Activated naive CD4-positive, alpha-beta T cell (primary cell): ENCODE measurements at places on chromosomes 12 and 14.

GRCh38 chr12:75724928-75725312 lies 213.5 kb upstream of the KRR1 start:
- DNase-seq: no peak

- DNase-seq: no peak
These were observed 1.6 kb downstream of the ARHGEF25 start for GRCh38 chr12:57612711-57613426.

GRCh38 chr12:87661786-87662377 lies 367.3 kb downstream of the C12orf50 start:
- DNase-seq: no peak

- no peak for DNase-seq
These were observed 294.1 kb upstream of the FLRT2 start for GRCh38 chr14:85235868-85236267.

- DNase-seq: no peak
These were observed 655.7 kb downstream of the AACS start for GRCh38 chr12:125720961-125721360.

GRCh38 chr12:55946553-55946952 lies 15.6 kb downstream of the DGKA start:
- DNase-seq: no peak

DNA sequence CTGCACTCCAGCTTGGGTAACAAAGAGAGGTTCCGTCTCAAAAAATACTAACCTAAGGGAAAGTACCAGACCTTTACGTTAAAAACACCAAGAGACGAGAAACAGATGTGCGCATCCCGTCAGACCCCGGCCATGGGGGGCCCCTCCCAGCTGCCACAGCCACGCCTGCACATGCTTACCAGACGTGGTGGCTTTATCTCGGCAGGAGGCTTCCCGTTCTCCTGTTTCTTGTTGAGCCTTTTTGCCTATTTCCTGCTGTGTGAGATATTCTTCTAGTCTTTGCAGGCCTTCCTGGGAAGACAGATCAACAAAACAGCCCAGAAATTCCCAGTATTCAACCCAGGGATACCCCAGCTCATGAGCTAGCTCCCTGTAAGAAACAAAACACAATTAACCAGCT lies 23.6 kb downstream of the PGAM5 start:
- DNase-seq: no peak

DNA sequence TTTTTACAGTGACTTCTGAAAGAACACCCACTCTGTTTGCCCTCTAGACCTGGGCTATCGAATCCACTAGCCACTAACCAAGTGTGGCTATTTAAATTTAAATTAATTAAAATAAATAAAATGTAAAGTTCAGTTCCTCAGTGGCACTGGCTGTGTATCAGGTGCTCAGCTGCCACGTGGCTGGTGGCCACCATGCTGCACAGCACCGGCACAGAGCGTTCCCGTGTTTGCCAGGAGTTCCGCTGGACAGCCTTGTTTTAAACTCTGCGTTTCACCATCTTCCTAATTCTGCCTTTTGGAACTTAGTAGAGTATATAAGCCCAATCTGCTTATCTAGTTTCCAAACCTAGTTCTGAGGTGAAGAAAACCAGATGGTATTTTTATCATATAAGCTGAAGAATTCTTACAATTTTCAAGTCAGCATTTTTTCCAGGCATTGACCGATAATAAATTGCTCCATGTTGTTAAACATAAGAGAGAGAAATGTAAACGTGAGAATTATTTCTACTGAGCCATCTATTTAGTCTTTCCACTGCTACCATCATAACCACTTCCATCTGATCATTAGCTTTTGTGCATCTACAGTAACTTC lies 339.0 kb downstream of the CACNA1C start:
- DNase-seq: no peak

DNA sequence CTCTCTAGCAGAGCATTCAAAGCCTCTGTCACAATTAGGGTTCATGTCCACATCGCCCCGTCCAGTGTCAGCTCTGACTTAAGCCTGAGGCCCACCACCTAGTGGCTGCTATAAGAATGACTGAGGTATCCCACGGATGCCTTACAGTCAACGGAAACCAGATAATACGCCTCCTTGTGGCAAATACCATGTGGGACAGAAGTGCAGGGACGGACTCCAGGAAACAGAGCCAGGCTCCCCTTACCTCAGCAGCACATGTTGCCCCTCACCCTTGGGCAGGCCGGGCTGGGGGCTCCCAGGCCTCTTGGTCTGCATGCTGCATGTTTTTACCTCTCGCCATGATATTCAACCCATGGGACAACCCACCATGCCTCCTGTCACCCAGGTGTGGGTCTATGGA lies 86.3 kb downstream of the VWF start:
- DNase-seq: no peak

DNA sequence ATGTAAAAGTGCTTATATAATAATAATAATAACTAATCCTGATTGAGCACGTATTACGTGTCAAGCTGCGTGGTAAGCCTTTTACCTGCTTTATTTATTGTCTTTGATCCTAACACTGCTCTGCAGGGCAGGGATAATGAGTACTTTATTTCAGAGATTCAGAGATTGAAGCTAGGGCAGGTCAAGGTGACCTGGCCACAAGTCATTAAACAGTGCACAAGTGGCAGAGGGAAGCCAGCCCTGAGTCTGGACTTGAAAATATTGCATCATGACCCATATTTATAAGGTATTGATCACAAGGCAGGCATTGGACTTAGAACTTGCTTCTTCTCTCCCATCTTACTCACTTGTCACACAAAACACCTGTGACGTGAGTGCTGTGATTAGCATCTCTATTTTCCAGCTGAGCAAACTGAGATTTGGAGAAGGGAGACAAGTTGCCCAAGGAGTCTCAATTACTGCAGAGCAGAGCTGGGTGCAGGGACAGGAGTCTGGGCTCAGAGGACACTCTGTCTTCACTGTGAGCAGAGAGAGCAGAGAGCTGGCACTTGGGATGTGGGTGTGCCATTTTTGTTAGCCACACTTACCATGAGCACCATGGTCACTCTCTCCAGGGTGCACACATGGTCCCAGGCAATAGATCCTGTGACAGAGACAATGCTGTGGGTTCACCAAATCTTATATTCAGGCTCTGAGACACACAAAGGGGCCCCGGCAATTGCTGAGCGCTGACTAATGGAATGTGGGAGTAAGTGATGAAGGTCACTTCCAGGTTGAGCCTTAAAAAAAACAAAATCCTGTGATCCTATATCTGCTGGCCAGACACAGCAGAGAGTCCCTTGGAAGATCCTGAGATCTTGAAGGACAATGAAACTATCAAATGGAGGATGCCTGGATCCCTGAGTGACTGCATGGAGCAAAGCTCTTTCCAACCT lies 113.2 kb upstream of the MED13L start:
- DNase-seq: no peak

- DNase-seq: no peak
These were observed 19.6 kb upstream of the CSRP2 start for GRCh38 chr12:76898442-76898841.

- no peak for DNase-seq
These were observed 544.2 kb downstream of the FOXG1 start for GRCh38 chr14:29310757-29311156.

- no peak for DNase-seq
These were observed 194.5 kb upstream of the SOX5 start for GRCh38 chr12:24143928-24144327.

DNA sequence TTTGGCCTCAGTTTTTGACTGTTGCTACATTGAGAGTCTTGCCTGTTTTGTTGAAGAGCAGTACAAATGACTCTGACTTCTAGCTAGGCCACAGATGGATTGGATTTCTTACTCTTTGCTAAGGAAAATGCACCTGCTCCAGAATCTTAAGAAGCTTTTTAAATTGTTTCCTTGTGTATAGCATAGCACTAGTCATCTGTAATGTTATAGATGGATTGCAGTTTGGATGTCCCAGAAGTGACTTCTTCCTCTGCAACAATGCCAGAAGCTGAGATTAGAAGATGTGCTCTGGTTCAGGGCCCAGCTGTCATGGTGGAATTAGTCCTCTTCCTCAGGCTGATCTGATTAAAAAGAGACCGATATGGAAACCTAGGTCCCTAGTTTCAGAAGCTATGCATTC lies 67.9 kb downstream of the DAAM1 start:
- DNase-seq: no peak

DNA sequence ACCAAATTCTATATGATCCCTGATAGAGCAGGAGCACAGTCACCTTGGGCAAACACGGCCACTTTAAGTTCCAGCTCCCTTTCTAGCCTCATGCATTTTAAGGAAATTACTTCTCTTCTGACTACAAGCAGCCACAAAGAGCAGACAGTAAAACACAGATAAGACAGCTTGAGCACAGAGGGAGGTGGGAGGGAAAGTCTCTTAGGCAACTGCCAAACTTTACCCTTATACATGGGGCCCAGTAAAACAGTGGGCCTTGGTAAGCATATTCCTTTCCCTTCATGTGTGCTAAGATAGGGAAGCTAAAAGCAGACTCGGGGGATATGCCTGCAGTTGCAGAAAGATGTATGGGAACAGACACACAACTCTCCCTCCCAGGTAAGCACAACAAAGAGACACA lies 235.9 kb downstream of the CPNE8 start:
- no peak for DNase-seq

DNA sequence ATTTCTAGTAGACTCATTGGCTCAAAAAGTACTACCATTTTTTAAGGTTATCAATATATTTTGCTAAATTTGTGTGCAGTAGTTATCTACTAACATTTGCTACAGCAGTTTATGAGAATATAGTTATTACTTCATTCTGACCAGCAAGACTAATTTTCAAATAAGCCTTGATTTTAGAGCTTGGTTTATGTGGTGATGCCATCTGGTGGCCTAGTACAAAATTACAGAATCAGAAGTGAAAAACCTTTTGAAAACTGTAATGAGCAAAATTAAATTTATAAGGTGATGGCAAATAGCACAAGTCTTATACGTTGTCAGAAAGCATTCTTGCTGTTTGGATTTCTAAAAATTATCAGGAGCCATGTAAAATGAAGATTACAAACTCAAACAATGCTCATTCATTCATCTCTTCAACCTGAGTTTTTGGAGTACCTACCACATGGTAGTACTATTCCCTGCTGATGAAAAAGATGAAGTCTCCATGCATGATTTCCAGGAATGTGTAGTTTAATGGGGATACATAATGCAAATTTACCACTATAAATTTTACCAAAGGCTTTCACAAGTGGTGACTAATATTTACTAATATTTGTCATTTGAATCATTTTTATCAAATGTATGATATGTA lies 51.0 kb downstream of the MAGOHB start:
- no peak for DNase-seq

- DNase-seq: no peak
These were observed 60.6 kb downstream of the FBXL14 start for GRCh38 chr12:1533602-1534304.

DNA sequence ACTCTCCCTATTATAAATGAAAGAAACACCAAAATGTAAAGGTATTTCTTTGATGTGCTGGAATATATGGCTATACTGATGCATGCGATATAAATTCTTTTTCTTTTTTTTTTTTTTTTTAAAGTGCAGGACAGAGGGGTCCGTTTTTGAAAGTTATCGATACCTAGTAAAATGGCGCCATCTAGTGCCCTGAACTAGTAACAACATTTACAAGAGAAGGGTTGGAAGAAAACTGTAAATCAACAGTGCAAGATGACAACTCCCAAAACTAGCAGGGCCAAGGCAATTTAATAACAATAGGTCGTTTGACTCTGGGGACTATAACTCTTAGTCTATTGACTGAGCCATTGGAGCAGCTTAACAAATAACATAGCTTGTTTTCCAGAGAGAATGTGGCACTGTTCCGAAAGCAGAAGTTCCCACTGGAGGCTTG lies 137.7 kb downstream of the SPTSSA start:
- DNase-seq: no peak

DNA sequence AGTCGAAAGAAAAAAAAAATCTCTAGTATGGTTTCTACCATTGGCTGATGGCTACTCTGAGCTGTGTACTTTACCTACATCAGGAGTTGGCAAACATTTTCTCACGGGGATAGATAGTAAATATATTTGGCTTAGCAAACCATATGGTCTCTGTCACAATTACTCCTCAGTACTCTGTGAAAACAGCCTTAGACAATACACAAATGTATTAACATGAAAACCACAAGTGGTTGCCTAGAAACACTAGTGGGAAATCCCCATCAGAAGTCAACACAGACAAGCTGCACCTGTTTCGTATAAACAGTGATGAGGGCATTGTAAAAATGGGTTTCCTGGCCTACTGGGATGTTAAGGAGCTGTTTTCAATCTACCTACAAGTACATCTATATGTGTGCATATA lies 84.6 kb upstream of the NAV3 start:
- no peak for DNase-seq

DNA sequence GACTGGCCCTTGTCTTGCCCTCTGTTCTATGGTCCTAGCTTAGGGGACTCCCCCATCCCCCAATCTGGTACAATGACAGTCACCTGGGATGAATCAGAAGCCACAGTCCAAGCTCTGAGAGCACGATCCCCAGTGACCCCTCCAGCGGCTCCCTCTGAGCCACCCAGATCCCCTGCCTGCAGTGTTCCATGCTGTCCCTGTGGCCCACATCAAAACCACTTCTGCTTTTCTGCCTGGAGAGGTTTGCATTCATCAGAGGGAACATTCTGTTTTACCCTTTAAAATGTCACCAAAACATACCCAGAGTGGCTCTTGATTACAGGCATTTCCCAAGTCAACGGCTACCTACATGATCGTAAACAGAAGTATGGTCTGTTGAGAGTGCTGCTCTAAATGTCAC lies 47.5 kb downstream of the NOS1 start:
- no peak for DNase-seq

DNA sequence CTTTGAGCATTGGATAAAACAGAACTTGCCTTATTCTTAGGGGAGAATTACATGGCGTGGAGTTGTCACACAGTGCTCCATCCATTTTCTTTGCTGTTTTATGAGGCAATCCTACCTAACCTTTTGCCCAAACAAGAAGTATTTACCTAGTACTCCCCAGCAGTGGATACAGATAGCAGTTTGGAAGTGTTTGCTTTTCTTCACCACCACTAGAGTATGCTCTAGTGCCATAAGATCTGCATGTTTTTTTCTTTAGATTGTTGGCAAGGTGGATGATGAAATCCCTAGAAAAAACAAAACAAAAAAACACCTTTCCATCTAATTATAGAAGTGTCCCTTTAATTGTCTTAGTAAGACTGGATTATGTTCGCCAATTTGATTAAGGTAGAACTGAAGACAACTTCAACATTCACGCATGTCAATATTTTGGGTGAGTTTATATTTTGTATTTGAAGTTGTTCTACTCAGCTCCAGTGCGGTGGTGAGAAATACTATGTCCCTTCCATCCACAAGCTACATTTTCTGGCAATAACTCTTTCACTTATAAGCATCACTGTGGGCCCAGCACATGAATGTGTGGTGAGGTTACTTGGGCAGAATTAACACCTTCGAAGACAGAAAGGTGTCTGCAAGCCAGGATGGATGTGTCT lies 23.6 kb upstream of the TMEM260 start:
- DNase-seq: no peak
